ENCODE measurements at places on chromosomes 3 and 15. TPM values are rescaled to one million over a fixed set of nuclear protein-coding genes. Genes with fewer than 3 reads are reported as not detected.

The TOPAZ1 gene
- total RNA-seq: not detected

The PLA2G4D gene
- total RNA-seq: not detected

The CFAP92 gene
- total RNA-seq: not detected

DNA sequence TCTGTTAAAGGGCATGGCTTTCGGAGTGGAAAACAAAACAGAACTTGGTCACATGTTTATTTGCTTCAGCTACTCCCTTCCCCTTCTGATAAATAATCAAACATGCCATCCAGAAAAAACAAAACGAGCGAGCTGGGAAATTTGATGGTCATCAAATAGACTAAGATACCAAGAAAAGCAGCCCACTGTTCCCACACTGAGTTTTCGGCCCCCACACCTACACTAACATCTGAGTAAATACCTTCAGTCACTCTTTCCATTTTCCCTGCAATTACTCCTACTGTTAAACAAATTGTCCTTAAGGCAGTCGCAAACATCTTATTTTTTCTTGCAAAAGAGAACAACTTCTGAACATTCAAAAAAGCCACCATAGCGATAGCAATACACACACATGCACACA is 454.6 kb downstream of the FOXP1 start:
- no peak for DNase-seq

- DNase-seq: no peak
Observed at GRCh38 chr3:32960404-32961170, 9.1 kb downstream of the CCR4 start.

- peak; percentile 37 for DNase-seq
Observed at GRCh38 chr3:136343873-136344555, 93.9 kb downstream of the PCCB start.

GRCh38 chr3:119831022-119831421 is 49.1 kb downstream of the NR1I2 start:
- no peak for DNase-seq

- no peak for DNase-seq
Observed at GRCh38 chr3:23170291-23170690, 32.8 kb upstream of the UBE2E2 start.

GRCh38 chr3:116288485-116288884 is 156.8 kb downstream of the LSAMP start:
- no peak for DNase-seq

- no peak for DNase-seq
Observed at GRCh38 chr3:150917951-150918350, 12.7 kb upstream of the MINDY4B start.

GRCh38 chr15:45498701-45499100 is 23.9 kb downstream of the SLC30A4 start:
- DNase-seq: no peak
